ENCODE measurements at places on chromosomes 6 and 20.
A peak's percentile ranks its signal among the peaks of the same experiment; 100 is the strongest.

GRCh38 chr20:4230651-4231050 is 215.3 kb upstream of the RNF24 start:
- no peak for DNase-seq

DNA sequence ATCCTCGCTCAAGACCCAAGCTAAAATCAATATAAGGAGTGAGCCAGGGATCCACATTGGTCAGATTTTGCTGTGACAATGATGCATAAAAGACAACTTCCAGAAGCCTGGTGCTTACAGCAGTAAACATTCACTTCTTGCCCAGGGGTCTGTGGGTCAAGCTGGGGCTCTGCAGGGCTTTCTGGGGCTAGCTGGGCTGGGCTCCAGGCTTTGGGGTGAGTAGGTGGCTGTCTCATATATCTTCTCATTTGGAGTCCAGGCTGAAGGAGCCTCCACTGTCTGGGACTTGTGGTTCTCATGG is 25.8 kb upstream of the TOP1 start:
- DNase-seq: no peak

GRCh38 chr6:48325701-48326100 is 214.7 kb upstream of the PTCHD4 start:
- no peak for DNase-seq

- no peak for DNase-seq
Measured at GRCh38 chr6:52249078-52249477, 4.8 kb upstream of the IL17F start.

DNA sequence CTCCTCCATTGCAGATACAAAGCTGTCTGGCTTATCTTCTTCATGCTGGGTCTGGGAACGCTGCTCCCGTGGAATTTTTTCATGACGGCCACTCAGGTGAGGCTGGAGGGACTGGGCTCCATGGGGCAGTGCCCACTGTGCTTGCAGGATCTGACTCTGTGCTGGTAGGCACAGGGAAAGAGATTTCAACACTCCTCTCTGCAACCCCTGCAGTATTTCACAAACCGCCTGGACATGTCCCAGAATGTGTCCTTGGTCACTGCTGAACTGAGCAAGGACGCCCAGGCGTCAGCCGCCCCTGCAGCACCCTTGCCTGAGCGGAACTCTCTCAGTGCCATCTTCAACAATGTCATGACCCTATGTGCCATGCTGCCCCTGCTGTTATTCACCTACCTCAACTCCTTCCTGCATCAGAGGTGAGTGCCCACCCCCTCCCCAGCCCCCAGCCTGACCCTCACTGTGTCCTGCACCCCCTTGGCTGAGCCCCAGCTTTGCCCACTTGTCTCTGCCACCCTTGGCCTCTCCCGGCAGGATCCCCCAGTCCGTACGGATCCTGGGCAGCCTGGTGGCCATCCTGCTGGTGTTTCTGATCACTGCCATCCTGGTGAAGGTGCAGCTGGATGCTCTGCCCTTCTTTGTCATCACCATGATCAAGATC is 6.1 kb downstream of the SLC29A1 start:
- DNase-seq: no peak

DNA sequence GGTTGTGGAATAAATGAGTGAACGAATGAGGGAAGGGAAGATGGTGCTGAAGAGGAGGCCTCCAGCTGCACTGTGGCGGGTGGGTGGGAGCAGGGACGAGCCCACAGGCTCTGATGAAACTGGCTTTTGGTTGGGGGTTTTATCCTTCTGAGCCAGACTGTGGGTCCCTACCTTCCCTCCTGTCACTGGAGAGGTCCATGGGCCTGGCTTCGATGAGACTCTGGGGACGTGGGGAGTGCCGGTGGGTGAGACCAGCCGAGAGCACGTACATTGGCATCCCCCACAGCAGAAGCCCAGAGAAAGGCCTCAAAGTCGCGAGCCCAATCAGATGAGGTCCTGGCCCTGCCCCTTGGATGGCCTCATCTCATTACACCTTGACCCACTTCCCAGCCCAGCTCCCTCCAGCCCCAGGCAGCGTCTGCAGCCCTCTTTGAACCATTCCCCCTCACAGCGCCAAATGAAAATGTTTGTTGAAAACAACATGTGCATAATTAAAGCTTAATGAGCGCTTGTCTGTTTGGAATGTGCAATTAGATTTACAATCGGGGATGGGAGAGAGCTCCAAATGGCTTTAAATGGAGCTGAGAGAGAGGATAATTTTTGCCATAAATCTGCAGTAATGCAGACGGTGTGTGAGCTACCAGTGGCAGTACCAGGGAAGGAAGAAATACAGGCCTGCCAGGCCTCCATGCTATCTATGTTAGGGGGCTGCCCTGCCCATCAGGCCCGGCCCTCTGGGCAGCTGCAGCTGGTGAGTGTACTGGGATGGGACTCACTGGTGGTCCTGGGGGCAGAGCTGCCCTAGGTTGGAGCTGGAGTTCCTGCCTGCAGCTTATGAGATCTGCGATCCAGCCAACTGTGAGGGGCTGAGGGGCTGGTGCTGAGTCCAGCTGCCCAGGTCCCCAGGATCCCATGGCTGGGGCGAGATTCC is 47.2 kb downstream of the TOX2 start:
- DNase-seq: no peak

GRCh38 chr6:153947808-153948447 is 91.1 kb upstream of the OPRM1 start:
- DNase-seq: no peak

- no peak for DNase-seq
Measured at GRCh38 chr6:129667034-129667433, 42.9 kb downstream of the ARHGAP18 start.

DNA sequence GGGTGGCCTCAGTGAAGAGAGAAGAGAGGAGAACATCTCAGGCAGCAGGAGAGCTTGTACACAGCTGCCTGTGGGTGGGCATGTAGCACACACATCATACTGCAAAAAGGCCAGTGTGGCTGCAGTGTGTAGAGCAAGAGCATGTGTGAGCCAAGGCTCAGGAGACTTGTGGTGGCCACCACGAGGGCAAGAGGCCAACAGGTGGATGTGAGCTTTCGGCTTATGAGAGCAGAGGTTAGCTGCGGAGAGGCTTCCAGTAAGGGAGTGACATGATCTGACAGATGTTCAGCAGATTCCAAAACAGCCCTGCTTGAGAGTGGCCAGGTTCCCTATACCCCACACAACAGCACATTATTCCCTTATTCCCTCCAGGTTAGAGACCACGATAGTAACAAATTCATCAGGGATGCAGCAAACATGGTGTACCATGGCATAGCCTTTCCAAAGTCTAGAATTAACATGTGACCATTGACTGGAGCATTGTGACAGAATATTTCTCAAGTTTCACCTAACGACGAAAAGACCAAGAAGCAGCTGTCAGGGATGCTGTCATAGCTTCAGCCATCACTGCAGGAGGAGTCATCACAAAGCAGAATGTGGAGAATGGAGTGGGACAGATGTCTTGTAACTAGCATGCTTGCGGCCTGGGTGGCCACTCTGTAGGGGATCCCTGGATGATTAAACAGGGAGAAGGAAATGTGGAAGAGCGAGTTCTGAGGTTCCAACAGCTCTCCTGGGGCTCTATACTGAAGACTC is 23.1 kb downstream of the HM13 start:
- DNase-seq: no peak

GRCh38 chr6:40674170-40674569 is 87.0 kb upstream of the LRFN2 start:
- DNase-seq: no peak

DNA sequence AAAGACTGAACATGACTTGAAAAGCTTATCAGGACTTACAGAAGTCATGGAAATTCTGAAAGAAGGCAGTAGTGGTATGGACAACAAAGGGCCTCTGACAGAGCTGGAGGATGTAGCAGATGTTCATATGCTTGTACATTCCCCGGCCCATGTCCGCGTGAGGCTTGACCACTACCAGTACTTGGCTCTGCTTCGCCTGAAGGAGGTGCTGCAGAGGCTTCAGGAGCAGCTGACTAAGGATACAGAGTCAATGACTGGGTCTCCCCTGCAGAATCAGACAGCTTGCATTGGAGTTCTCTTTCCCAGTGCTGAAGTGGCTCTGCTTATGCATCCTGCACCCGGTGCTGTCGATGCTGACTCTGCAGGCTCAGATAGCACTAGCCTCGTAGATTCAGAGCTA is 29.2 kb downstream of the TAF11 start:
- no peak for DNase-seq

- peak; percentile 53 for DNase-seq
Measured at GRCh38 chr20:59253779-59254319, 46.6 kb upstream of the EDN3 start.

DNA sequence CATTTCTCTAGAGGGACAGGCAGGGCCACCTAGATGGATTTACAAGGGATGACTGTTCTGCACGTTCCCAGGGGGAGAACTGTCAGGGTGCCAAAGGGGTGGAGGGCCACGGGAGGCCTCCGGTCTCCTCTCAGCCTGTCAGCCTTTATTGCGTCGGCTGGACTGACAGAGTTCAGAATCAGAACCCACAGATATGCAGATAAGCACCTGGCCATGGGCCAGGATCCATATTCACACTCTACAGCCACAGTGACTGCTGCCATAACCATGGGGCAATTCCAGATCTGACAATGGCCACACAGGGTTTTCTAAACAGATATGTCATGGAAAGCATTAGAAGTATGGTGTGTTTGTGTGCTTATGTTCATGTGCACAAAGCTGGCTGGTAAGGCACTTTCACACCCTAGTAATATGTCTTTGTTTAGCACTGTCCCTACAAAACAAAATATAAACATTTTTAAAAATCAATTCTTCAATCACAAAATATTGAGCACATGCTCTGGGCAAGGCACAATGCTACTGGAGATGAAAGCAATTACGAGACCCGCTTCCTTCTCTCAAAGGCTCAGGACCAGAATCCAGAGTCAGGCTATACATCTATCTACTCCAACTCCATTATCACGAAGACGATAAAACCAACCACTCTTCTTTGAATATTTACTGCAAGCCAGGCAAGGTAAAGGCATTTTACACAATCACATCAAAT is 29.1 kb downstream of the TRAM2 start:
- no peak for DNase-seq

DNA sequence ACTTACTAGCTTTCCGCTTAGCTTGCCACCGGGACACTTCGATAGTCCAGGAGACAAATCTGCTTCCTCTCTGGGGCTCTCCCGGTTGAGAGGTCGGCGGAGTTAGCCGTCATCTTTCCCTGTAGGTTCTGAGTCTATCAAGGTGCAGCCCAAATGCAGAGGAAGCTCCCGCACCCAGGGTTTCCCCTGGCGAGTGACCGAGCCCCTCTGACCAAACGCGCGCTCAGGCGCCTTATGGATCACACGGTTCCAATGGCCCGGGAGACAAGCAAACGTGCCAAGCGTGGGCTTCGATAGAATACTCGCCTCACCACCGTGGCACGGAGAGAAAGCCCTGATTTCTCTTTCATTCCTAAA is 15.8 kb upstream of the FOXC1 start:
- no peak for DNase-seq

DNA sequence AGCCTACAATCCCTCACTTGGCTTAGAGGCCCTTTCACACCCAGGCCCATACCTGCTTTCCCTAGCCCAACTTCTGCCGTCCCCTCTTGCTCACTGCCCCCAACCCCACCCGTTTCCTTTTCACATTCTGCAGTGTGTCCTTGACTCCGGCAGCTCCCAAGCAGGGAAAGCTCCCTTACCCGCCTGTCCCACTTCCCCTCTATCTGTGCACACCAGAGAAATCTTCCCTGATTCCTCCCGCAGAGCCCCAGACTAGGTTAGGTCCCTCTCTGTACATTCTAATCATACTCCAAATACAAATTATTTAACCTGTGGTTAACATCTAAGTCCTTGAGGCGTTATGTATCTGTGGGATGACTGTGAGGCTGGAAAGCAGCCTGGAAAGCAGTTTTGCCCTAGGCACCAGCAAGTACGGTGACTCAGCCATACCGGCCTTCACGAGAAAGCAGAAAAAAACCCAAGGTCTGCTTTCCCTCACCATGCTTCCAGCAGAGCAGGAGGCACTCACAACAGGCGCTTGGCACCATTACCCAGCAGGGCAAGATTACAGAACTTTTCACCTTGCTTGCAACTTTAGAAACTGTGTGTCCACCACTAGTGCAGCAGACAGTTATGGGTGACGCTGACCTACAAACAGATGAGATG is 22.3 kb downstream of the ELOVL5 start:
- no peak for DNase-seq

DNA sequence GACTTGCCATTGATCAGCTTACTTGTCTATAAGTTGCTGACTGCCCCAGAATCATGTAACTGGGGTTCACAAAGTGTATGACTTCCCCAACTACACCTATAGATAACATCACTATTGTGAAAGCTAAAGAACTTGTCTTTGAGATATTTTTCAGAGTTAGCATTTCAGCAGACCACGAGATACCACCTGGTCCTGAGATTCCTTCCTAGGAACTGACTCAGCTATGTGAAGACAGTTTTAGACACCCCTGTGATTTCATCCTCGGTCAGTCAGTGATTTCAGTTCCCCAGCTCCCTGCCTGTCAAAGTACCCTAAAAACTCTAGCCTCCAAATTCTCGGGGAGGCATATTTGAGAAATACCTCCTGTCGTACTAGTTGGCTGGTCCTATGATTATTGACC is 62.4 kb downstream of the TXNDC5 start:
- no peak for DNase-seq

- no peak for DNase-seq
Measured at GRCh38 chr6:87242311-87242710, 80.1 kb upstream of the SMIM8 start.

DNA sequence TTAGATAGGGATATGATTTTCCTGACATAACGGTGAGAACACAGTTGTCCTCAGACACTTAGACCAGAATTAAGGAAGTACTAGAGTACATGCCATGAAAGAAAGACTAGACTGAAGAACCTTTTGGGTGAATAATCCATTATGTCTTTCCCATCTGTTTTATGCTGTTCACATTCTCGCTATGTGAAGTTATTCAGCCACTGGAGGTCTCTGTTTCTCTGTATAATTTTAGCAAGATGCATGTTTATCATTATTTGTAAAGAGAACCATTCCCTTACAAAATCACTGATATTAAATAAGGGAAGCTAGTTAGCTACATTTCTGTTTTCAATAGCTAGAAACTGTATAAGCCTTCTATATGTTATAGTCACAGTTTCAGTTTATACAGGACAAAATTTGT is 391.9 kb downstream of the CD109 start:
- no peak for DNase-seq

DNA sequence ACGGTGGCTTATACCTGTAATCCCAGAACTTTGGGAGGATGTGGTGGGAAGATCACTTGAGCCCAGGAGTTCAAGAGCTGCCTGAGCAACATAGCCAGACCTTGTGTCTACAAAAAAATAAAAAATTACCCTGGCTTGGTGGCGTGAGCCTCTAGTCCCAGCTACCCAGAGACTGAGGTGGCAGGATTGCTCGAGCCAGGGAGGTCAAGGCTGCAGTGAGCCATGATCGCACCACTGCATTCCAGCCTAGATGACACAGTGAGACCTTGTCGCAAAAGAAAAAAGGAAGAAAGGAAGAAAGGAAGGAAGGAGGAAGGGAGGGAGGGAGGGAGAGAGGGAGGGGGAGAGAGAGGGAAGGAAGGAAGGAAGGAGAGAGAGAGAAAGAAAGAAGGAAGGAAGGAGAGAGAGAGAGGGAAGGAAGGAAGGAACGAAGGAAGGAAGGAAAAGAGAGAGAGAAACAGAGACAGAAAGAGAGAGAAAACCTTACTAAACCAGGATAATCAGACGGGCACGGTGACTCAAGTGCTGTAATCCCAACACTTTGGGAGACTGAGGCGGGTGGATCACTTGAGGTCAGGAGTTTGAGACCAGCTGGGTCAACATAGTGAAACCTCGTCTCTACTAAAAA is 10.9 kb upstream of the PNRC1 start:
- no peak for DNase-seq

- no peak for DNase-seq
Measured at GRCh38 chr6:119036081-119036480, 42.4 kb downstream of the FAM184A start.

GRCh38 chr6:90173262-90173925 is 123.2 kb downstream of the BACH2 start:
- DNase-seq: no peak

- DNase-seq: no peak
Measured at GRCh38 chr6:108423982-108424705, 129.3 kb downstream of the AFG1L start.

Data from DMS 273 treated with DMSO at 0.1 percent for 48 hours (cell line).